ENCODE measurements at places on chromosomes 16 and 17.

DNA sequence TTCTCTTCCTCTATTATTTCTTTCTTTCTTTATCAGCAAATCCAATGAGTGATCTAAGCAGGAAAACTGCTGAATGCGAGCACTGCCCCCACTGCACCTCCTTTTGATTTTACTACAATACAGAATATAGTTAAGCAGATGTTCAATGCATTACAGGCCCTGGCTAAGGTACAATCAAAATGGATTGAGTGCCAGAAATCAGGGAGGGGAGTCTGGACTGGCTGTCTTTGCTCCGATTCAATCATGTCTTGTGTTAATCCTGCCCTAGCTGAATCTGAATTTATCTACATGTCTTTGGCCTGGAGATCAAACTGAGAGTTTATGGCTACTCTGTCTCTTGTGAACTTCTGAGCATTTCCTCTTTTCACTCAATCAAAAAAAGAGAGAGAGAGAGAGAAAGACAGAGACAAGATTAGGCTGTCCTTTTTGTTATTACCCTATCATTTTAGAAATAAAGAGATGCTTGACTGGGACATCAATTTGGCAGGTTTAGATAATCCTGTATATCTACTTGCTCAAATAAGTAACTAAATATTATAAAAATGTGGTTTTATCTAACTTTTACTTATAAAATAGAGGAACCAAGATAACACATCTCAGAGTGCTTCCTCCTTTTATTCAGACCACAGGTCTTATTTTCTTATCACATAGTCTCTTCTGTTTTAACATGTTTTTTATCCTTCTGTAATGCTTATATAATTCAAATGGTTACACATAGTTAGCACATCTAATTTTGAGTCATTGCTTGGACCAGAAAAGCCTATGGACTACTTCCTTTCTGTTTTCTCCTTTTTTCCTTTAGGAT, 656.2 kb downstream of the KCNJ2 start:
- H3K4me1 ChIP-seq: no peaks in the 10 kb centered on the region
- no peaks in the 10 kb centered on the region for H3K36me3 ChIP-seq
- no peak overlapping the region for H3K27ac ChIP-seq
- H3K4me3 ChIP-seq: no peak overlapping the region
- DNase-seq: no peak
- no peaks in the 10 kb centered on the region for H3K27me3 ChIP-seq

DNA sequence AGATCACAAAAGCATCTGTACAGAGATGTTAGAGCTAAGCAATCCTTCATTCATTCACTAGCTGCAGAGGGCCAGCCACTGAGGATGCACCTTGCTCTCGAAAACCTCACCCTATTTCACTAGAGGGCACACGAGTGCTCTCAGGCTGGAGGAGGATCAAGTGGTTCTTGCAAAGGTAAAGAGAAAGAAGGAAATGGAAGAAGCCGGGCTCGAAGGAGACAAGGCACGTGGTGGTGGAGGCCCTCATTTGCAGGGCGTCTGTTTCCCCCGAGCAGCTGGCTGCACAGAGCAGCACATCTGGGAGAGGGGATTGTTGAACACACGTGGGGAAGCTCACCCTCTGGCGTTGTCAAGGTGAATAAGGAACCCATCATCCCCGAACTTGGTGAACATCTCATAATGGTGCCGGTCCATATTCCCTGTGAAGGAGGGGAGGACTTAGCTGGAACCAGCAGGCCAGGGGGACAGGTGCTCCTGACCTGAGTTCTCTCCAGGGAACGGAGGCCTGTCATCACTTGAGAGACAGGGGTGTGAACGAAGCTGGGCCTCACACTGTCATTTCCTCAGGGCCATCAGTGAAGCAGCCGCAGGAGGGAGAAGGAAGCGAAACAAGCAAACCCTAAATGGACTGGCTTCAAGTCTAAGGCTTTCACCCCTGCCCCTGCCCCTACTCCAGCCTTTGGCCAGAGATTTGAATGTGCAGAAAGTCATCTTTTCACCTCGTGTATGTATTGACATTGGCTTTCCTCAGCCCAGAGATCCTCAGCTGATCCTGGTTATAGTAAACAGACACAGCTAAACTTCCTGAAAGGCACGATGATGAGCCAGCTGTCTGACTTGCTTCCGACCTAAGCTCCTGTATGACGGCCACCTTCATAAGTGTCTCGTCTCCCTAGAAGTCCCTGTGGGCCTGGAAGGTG, 27.6 kb downstream of the PRKAR1A start:
- DNase-seq: no peak
- peaks cover 69% of the 10 kb centered on the region for H3K36me3 ChIP-seq
- H3K4me3 ChIP-seq: no peak overlapping the region
- no peaks in the 10 kb centered on the region for H3K27me3 ChIP-seq
- no peak overlapping the region for H3K27ac ChIP-seq

DNA sequence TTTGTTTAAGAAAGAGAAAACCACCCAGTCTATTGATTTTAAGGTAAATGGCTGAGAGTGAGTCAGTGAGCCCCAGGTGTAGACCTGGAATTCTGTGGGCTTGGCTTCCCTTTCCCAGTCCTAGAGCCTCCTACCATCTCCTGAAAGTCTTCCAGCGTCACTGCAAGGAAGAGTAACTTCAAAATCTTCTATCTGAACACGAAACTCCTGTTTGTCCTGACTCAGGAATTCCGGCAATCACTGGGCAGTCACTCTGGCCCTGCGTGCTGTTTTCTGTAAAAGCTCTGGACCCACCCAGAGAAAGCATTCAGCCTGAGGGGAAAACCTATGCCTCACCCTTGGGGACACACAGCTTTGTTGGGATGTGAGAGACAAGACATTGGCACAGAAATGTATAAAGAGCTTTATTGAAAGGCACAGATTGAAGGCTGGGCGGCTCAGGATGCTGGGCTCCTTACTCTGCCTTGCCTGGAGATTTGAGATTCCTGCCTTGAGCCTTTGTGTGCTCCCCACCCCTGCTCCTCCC, 15.9 kb downstream of the MINK1 start:
- H3K36me3 ChIP-seq: no peaks in the 10 kb centered on the region
- H3K4me3 ChIP-seq: no peak overlapping the region
- H3K4me1 ChIP-seq: peaks cover 35% of the 10 kb centered on the region
- no peaks in the 10 kb centered on the region for H3K27me3 ChIP-seq
- peak overlapping the region; percentile 36 for H3K27ac ChIP-seq

DNA sequence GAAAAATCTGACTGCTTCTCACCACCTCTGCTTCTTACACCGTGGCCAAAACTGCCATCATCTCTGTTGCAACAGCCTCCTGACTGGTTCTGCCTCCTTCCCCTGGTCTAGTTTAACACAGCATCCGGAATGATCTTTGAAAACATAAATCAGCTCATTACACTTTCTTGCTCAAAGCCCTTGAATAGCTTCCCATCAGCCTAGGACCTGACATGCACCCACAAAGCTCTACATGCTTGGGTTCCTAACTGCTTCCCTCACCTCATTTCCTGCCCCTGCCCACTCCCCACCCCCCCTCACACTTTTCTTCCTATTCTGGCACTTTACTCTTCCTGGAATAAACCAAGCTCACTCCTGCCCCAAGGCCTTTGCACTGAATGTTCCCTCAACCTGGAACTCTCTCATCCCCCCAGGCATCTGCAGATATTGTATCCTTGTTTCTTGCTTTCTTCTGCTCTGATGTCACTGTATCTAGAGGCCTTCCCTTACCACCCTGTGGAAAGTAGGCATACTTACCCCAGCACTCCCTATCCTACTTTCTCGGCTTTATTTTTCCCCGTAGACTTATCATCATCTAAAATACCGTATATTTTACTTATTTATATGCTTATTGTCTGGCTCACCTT, 112.4 kb downstream of the FTO start:
- H3K27me3 ChIP-seq: no peaks in the 10 kb centered on the region
- H3K27ac ChIP-seq: no peak overlapping the region
- no peak for DNase-seq
- H3K4me1 ChIP-seq: no peaks in the 10 kb centered on the region
- no peak overlapping the region for H3K4me3 ChIP-seq

DNA sequence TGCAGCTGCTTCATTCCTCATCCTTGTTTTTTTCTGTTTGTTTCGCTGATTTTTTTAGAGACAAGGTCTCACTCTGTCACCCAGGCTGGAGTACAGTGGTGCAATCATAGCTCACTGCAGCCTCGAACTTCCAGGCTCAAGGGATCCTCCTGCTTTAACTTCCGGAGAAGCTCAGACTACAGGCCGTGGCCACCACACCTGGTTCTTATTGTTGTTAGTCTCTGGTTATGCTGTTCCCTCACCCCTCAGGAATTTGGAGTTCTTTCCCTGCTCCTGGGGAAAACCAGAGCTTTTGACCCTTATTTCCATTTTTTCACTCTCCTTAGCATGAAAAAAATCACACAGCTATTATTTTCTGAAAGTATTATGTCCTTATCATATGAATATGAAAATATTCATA, 1.8 kb downstream of the ODF4 start:
- no peaks in the 10 kb centered on the region for H3K27me3 ChIP-seq

DNA sequence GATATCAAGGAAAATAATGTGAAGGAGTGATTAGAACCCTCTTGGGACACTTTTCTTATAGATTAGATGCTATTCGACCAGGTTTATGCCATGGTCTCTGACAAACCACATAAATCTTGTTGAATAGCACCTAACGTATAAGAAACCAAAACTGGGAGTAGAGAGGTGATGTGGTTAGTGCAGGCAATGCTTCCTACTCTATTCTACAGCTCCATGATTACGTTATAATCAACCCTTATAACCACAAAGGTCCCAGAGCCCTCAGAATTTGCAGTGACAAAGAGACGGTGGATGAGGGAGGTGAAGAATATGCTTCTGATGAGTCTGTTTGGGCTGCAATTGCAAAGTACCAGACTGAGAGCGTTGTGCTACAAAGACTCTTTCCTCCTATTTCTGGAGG, 78.4 kb downstream of the ARHGAP44 start:
- no peaks in the 10 kb centered on the region for H3K4me1 ChIP-seq
- H3K4me3 ChIP-seq: no peak overlapping the region
- H3K36me3 ChIP-seq: no peaks in the 10 kb centered on the region

DNA sequence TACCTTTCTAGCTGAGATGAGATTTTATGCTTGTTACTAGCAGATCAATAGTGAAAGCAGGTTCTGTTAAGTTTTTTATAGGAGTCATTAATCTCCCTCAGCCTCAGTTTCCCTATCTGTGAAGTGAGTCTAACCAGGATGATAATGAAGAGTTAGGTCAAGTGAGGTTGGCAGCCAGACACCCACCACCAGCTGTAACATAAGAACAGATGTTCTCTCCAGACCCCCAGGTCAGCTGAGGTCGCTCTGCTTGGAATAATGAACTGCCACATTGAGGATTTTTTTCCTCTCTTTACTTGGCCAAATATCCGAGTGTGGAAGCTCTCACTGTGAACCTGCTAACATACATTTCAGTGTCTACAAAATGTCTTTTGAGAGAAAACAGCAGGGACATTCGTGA, 389.6 kb downstream of the WWOX start:
- H3K36me3 ChIP-seq: no peaks in the 10 kb centered on the region
- DNase-seq: no peak
- no peaks in the 10 kb centered on the region for H3K27me3 ChIP-seq
- H3K4me1 ChIP-seq: no peaks in the 10 kb centered on the region
- H3K27ac ChIP-seq: no peak overlapping the region

DNA sequence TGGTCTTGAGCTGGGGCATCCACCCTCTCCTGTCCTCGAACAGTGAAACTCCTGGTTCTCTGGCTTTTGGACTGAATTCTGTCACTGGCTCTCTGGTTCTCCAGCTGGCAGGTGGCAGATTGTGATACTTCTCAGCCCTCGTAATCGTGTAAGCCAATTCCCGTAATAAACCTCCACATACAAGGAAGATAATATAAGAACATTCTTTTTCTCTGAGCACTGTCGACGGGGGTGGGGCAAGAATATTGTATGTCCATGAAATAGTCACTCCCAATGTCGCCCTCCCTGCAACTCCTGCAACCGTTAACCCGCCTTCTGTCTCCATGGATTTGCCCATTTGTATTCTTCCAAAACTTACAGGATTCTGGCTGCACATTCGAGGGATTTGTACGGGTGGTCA, 39.2 kb upstream of the RPH3AL start:
- H3K36me3 ChIP-seq: no peaks in the 10 kb centered on the region
- H3K4me3 ChIP-seq: no peak overlapping the region
- no peak overlapping the region for H3K27ac ChIP-seq
- H3K27me3 ChIP-seq: no peaks in the 10 kb centered on the region

All from upper lobe of left lung (tissue), 6 donors.